Fibroblast of skin of left biceps (primary cell): ENCODE measurements at places on chromosomes 7 and 10.
A peak's percentile ranks its signal among the peaks of the same experiment; 100 is the strongest.

DNA sequence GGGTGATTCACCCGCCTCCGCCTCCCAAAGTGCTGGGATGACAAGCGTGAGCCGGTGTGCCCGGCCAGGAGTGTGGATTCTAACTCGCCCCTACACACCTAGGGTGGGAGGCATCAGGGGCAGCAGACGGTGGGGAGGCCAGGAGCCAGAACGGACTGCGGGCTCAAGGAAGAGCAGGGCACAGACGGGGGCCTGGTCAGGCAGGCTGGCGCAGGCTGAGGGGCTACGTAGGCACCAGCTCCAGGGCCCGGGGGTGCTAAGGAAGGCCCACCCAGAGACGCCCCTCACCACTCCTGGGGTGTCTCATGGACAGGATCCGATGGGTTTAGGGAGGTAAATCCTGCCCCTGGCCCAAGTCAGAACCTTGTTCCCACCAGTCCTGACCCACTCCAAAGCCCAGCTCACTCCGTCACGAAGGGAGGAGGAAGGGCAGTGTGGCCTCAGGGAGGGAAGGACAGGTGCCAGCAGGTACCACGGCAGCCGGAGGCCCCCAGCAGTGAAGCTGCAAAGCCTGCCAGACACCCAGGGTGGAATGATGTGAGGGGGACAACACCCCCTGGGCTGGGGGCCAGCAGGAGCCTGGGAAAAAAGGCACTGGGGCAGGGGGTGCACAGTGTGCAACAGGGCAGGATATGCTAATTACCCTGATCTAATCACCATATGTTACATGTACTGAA is 251.4 kb downstream of the MAD1L1 start:
- DNase-seq = no peak

- DNase-seq = no peak
Observed at GRCh38 chr10:110241841-110242240, 34.4 kb downstream of the MXI1 start.

DNA sequence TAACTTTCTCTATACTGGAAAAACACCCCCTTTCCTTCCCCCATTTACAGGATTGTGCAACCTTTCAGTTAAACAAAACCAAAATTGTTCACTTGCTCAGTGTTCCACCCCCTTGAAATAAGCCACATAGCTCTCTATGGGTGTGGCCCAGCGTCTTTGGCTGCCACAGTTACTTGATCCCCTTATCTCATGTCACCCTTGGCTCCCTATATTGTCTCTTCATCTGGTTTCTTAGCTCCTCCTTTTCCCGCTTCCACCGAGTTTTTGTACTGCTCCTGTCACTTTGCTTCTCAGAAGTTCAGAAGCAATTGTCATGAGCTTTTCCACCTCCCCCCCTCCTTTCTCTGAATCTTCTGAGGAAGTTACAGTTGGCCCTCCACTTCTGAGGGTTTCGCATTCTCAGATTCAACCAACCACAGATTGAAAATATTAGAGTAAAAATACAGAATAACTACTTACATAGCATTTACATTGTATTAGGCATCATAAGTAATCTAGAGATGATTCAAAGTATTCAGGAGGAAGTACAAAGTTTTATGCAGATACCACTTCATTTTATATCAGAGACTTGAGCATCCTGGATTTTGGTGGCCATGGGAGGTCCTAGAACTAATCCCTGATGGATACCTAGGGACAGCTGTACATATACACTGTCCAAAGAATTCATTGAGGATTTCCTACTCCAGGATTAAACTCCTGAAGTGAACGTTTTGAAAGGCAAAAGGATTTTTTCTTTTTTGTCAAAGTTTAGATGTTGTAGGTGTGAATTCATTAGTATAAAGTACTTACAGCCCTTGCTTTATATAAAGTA is 60.4 kb downstream of the ADD3 start:
- DNase-seq = no peak

DNA sequence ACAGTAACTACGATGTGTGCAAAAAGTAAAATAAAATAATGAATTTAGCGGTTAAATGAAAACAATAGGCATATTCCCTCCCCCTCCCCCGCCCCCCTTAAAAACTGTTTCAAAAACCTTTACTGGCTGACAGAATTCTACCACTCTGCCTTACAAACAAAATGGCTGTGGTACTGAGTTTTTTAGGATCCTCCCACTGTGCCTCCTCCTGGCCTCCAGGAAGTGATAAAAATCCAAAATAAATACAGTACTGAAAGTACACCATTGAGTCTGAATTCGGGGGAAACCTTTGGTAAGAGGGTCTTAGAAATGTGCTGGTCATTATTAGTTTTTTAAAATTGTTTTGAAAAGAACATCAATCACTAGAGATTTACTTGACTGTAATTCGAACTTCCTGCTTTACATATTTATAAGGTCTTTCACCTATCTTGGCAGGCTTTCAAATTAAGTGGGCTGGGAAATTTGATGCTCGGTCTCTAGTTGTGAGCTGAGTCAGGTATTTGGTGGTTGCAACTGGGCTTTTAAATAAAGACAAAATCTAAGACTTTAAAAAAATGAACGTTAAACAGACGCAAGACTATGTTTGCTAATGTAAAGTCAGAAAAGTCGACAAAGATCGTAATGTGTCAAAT is 32.5 kb upstream of the EPC1 start:
- DNase-seq = no peak

GRCh38 chr7:136014659-136015058 is 37.5 kb upstream of the MTPN start:
- DNase-seq = no peak

GRCh38 chr10:11066520-11066919 is 48.8 kb downstream of the CELF2 start:
- DNase-seq = no peak

- peak; percentile 74 for DNase-seq
Observed at GRCh38 chr10:3482200-3482993, 302.6 kb downstream of the KLF6 start.

- no peak for DNase-seq
Observed at GRCh38 chr7:55149001-55149400, 130.2 kb downstream of the EGFR start.

DNA sequence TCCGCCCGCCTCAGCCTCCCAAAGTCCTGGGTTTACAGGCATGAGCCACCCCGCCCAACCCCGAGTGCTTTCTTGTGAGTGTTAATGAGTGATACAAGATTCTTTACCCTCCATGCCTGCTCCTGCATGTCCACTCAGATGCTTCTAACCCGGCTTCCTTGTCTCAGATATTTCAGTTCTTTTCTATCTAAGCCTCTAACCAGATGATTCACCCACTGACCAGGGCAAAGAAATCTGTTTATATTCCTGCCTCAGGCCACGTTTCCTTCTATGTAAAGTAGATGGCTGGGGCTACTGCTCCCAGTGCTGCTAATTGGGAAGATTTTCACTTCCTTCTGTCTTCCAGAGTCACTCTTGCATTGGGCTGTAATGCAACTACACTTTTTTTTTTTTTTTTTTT is 395.1 kb upstream of the ANKRD30A start:
- no peak for DNase-seq

- no peak for DNase-seq
Observed at GRCh38 chr7:155979994-155980393, 167.7 kb upstream of the SHH start.

GRCh38 chr10:76523246-76523645 is 1091.8 kb downstream of the LRMDA start:
- no peak for DNase-seq

- DNase-seq = no peak
Observed at GRCh38 chr10:119377958-119378736, 164.4 kb downstream of the RGS10 start.

- no peak for DNase-seq
Observed at GRCh38 chr7:49187543-49188268, 263.4 kb downstream of the CDC14C start.
